ENCODE measurements at places on chromosomes 11 and 22.

GRCh38 chr11:1035577-1036283 is 788 bp downstream of the MUC6 start:
- no peak for DNase-seq

DNA sequence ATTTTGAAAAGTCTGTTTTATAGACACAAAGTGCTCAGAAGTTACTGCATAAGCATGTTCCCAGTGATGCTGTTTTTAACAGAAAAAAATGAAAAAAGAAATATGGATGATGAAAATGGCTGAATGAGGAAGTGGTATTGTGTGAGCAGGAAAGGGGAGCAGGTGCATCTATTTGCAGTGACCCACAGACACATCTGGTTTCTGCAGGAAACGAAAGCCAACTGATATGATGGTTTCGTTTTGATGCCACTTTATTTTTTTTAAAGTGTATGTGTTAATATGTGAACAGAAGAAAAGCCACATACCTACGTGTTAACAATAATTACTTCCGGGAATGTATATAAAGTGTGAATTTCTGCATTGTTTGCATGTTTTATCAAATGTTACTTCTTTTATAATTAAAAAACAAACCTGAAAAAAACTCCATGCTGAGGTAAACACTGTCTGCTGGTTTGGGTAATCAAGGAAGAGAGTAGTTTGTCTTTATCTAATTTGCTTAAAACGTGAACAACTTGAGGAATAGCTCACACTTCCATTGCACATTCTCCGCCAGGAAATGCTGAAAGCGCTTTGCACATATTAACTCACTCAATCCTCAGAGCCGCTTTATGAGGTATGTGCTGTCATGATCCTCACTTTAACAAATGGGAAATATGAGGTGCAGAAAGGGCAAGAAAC is 1335.9 kb downstream of the TBC1D22A start:
- DNase-seq = no peak

- DNase-seq = no peak
These were observed 9.6 kb downstream of the REXO2 start for GRCh38 chr11:114448749-114449482.

GRCh38 chr11:117044287-117045035 is 53.8 kb downstream of the SIK3 start:
- no peak for DNase-seq

DNA sequence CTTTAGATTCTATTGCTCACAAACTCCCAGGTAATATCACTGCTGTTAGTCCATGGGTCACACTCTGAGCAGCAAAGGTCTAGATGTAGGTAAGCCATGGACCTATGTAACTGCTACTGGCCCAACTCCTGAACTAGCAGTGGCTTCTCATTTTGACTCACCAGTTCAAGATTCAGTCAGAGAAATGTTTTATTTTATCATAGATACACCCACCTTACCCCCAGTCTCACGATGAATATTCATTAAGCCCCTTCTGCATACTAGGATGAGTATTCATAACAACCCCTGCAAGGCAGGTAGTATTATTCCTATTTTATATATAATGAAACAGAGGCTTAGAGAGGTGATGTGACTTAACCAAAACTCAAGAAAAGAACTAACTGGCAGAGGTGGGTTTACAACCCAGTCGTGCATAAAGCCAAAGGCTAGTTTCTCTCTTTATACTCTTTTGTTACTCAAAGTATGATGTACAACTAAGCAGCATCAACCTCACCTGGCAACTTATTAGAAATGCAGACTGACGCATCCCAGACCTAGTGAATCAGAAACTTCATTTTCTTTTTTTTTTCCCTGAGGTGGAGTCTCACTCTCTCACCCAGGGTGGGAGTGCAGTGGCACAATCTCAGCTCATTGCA is 957.6 kb upstream of the CCDC90B start:
- DNase-seq = no peak

DNA sequence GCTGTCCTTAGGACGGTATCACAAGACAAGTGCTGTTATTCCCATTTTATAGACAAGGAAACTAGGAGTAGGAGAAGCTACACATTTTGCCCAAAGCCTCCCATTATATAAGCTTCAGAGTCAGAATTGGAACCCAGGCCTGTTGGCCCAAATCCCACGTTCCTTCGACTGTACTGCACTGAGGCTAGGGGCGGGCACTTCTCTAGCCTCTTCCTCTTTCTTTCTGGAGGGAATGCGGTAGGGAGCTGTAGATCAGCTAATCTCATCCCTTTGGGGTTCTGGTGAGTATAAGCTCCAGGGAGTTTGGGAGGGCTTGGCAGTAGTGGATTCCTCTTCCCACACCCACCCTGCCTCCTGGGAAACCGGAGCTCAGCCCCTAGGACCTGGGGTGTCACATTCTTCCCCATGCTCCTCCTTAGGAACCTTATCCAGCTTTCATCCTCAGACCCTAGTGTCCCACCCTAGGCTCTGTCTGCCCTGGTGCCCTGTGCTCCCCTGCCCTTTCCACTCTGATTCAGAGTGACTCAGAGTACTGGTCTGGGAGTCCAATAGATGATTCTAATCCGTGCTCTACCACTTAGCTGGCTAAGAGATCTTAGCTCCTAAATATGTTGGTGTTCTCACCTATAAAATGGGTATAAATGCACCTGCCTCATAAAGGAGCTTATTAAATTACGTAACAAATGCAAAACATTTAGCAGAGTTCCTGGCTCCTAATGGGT is 29.3 kb downstream of the PHLDB1 start:
- DNase-seq = no peak

DNA sequence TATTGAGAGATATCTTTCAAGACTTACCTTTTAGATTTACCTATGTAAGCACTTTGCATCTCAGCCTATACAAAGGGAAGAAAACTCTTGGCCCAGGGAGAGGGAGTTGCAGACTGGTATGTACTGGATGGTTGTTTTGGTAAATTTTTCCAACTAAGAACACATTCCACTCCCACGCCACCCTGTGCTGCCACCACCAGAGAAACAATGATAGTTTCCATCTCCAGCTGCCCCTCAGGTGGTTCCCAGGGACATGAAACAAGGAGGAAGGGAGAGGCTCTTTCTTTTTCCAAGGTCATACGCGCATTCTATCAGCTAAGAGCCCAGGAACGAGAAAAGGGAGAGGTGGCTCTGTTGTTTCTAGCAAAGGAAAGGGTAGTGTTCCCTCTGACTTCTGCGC is 34.4 kb downstream of the CCDC34 start:
- no peak for DNase-seq

GRCh38 chr11:44346983-44347382 is 37.0 kb upstream of the ALX4 start:
- DNase-seq = no peak

GRCh38 chr11:34565417-34566207 is 52.0 kb upstream of the ELF5 start:
- no peak for DNase-seq

GRCh38 chr11:19079643-19080440 is 19.3 kb upstream of the MRGPRX2 start:
- no peak for DNase-seq

DNA sequence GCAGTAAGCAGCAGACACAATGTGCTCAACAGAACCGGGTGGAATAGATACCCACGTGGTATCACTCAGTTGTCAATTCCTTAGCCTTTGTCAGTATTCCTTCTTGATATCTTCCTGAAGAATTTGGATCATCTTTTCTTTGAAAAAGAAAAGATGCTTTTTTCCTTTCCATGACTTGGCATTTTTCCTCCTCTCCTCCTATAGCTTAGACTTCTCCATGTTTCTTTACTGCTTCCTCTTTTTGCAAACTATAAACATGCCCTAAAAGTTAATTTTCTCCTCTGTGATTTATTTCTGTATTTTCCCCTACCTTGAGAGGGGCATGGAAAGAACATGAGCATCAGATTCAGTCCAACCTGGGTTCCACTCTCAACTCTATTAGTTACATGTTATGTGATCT is 11.7 kb downstream of the CBLIF start:
- no peak for DNase-seq

DNA sequence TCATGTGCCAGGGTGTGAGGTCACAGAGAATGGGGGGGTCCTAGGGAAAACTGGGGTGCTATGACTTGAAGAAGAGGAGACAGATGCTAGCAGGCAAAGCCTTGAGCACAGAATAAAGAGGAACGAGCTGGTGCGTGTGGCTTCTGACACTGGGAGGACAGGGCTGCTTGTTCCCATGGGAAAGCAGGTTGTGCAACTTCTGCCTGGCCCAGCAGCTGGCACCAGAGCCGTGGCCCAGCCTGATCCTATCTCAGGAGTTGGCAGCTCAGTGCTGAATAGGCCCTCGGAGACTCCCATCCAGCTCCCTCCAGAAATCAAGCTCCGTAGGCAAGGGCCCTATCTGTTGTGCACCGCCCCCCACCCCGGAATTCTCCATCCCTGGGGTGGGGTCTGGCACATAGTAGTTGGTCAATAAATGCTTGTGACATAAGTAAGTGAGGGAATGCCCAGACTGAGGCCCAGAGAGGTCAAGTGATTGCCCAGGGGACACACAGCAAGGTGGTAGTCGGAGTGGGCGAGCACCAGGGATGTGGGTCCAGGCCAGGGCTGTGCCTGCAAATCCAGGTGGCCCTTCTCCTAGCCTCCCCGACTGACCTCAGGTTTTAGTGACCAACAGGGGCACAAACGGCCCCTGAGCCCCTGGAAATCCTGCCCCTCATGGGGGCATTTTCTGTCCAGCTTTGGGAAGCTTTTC is 19.5 kb upstream of the FADD start:
- DNase-seq = no peak

GRCh38 chr22:46783721-46784120 is 21.3 kb downstream of the TBC1D22A start:
- DNase-seq = no peak

GRCh38 chr22:31532060-31532459 is 35.7 kb downstream of the SFI1 start:
- DNase-seq = no peak
